Inflammatory macrophage treated with lipopolysaccharide for 4 hours (primary cell): ENCODE measurements at places on chromosomes 11 and 22.

DNA sequence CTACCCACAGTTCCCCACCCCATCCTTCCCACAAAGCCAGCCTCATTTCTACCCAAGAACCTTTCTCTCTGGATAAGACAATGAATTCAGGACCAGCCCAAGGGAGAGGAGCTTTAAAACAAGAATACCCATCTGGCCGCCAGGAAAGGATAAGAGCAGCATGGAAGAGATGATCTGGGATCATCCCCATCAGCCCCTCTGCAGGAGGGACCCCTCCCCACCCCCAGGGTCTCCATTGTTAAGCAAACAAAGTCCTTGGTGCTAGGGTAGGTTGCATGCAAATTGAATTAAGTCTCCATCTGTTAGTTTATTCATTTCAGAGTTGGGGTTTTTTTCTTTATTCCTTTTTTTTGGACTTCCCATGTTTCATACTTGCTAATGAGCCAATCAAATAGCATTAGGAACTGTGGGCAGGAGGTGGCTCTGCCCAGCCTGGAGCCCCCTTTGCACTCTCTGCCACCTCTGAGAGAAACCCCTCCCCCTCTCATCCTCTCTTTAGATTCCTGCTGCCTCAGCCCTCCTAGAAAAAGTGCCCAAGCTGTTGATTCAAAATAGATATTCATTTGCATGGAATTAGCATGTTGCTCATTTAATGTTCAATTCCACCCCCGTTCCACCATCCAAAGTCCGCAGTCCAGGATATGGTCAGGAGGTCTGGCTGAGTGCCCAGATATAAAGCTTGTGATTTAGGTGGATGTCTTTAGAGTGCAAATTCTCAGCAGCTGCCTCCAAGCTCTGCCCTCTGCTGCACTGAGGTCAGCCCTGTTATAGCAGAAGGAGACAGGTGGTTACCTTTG, 138.5 kb upstream of the NCAM1 start:
- no peak for DNase-seq

- DNase-seq: no peak
Measured at GRCh38 chr11:11186249-11186648, 166.8 kb downstream of the CSNK2A3 start.

- no peak for DNase-seq
Measured at GRCh38 chr22:29204455-29205183, 1.1 kb upstream of the EMID1 start.

DNA sequence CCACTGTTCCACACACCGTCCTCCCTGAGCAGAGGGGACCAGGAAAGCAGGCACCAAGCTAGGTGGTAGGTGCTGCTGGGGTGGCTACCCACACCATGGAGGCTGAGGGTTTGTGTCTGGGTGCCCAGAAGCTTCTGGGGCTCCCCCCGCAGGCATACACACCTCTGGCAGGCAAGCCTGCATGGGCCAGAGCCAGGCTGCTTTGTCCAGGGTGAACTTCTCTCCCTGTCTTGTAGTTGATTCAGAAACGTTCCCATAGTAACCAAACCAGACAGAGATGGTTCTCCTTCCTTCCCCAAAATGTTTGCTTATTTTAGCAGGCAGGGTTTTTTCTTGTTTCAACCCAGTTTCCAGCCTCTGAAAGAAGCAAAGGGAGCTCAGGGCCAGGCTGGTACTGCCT, 40.9 kb upstream of the SUSD2 start:
- peak; percentile 48 for DNase-seq

GRCh38 chr11:20088397-20089225, 71.7 kb downstream of the DBX1 start:
- no peak for DNase-seq

- DNase-seq: no peak
Measured at GRCh38 chr11:47332303-47332711, 20.2 kb downstream of the MYBPC3 start.

DNA sequence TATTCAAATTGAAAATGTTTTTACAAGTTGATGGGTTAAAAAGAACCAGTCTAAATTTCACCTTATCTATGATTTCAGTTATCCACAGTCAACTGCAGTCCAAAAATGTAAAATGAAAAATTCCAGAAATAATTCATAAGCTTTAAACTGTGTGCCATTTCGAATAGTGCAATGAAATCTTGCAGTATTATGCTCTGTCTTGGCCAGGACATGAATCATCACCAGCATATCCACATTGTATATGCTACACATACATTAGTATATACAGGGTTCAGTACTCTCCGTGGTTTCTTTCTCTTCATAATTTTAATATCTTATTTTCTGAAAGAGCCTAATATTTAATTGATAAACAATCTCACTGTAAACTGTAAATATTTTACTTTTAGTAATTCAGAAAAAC, 45.9 kb downstream of the ARHGAP32 start:
- no peak for DNase-seq

DNA sequence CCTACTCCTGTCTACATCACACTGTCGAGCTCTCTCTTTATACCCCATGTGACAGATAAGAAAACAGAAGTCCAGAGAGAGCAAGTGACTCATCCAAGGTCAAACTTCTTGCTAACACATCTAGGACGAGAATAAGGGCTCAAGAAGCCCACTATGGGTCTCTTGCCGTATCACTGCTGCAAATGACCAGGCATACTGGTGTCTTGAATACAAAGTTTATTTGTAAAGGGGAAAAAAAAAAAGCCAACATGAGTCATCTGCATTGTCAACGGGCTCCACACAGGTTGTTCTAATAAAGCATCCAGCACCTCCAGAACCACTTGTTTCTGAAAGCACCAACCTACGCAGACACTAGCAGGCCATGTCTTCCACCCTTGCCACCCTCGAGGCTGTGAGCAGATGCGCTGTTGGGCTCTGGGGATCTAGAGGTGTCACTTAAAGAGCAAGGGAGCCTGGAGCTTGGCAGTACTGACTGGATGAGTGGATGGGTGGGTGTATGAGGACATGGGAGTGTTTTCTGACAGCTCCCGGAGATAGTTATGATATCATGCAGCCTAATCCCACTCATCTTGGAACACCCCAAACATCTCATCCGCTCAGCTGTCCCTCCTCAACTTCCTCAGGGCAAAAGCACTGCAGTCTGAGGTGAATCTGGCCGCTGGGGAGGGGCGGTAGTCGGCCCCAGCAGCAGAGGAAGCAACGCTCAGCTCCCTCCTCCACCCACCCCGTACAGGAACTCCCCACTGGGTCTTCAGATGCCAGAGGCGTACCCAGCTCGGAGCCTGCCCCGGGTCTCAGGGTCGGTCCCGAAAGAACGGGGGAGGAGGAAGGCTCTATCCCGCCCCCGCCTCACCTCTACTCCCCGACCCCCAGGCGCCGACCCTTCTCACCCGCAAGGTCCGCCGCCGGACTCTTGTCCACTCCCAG, 1.0 kb downstream of the SMCO4 start:
- DNase-seq: peak; percentile 87
